ENCODE measurements at places on chromosomes 4 and X.

DNA sequence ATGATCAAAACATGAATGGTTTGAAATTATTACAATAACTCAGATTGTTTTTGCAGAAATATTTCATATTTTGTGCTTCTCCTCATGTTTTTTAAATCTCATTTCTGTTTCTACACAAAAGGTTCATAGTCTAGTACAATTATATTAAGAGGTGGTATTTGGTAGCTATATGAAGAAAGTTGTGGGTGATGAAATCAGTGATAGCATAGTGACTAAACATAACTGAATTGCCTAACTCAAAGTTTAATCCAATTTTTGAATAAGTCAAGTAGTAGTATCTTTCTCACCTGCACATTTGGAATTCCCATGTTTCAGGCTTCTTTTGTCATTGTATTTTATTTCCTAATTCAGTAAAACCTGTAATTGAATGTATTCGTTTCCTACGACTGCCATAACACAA, 648.7 kb downstream of the GRID2 start:
- no peak for DNase-seq

GRCh38 chr4:185566425-185566824, 31.1 kb upstream of the PDLIM3 start:
- DNase-seq, result no peak

- peak; percentile 92 for DNase-seq
Measured at GRCh38 chr4:147772459-147772969, 40.6 kb downstream of the ARHGAP10 start.

GRCh38 chr4:173924561-173924960, 358.9 kb downstream of the FBXO8 start:
- no peak for DNase-seq

- DNase-seq, result no peak
Measured at GRCh38 chrX:12372111-12372510, 233.8 kb downstream of the FRMPD4 start.

DNA sequence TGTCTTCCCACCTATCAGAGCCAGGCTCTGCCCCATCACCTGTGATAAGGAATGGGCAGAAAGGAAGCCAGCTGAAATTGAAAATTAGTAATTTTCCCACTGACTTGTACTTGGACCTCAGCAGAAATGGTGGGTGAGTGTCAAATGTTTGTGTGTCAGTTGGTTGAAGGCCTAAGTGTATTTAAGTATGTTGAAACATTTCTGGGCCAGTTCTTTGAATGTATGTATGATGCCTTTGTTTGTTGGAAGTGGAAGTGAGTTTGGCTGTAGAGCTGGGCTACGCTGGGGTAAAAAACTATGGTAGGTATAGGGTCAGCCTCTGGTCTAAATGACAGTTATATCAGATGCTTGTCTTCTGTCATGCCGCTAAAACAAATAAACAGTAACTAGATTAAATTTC, 27.7 kb downstream of the JADE1 start:
- DNase-seq, result no peak

DNA sequence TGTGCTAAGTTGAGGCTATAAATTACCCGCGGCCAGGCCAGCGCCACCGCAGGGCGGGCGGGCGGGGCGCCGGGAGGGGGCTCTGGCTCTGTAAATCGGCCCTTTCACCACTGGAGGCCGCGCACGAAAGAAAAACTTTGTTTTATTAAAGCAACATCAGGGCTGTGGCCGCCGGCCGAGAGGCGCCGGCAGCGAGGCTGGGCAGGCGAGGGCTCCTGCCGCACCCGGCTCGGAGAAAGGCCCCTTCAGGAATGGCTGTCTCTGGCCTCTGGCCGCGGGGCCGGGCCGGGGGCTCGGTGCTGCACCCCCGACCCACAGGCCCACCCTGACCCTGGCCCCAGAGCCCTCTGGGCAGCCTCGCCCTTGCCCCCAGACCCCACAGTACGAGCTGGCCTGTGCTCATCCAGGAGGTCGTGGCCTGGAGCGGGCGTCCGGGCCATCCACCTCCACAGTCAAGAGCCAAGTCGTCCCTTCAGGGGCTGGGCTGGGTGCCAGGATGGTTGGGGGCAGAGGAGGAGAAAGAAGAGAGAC, 29.5 kb upstream of the FGFR3 start:
- DNase-seq, result no peak

GRCh38 chr4:171759274-171759673, 53.9 kb upstream of the GALNTL6 start:
- DNase-seq, result no peak

- no peak for DNase-seq
Measured at GRCh38 chr4:160514126-160514525, 1411.2 kb downstream of the RAPGEF2 start.

GRCh38 chr4:38647101-38647819, 16.7 kb upstream of the KLF3 start:
- no peak for DNase-seq

DNA sequence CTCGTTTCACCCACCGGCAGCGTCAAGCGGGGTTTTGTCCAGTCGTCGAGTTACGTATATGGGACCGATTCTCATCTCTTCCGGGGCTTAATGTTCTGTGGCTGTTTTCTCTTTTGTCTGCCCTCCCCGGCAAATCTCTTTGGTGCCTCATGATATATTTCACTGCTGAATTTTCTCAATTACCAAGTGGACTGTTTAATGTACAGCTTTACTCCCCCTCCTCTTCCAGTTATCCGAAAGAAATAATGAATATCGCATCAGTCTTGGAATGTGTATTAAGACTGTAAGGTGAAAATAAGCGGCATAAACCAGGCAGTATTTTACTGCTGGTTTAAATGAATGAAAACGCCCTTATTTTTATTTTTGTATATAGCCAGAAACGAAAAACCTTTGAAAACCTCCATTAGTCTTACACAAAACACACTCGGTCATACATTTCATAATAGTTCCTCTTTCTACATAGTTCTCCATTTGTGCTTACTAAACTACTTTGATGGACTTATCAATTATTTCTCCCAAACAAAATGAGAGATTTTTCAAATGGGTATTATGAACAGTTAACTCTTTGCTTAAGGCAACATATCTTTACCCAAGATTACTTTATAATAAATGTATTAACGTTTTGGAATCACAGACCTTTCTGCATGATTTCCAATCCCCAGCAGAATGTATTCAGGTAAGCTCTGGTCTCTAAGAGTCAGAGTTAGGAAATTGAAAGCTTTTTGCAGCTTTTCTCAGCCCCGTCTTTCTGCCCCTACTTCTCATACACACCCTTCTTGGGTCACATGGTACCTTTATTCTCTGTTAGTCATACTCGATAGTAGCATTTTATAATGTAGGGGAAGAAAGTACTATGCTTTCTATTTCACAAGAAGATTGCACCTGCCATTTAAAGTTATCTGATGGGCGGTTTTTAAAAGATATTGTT, 979 bp downstream of the RP2 start:
- no peak for DNase-seq

DNA sequence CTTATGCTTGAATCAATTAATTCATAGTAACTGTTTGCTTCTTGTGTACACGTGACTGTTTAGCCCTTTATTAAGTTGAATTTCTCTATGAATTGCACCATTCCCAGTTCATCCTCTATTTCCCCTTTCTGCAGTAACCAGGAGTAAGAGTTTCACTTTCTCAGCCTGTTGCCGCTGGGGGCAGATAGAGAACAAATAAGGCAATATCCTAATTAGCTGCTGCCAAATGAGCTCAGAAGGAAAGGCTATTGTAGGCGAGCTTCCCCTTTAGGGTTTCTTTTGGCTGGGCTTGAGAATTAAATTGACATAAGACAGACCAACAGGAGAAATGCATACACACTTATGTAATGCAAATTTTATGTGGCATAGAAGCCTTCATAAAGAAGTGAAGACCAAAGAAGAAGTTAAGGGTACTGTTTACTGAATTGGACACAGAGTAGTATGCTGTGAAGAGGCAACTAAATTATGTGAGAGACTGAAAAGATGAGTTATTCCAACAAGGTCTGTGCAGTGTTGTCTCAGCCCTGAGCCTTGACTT, 1594.7 kb downstream of the TECRL start:
- DNase-seq, result no peak

DNA sequence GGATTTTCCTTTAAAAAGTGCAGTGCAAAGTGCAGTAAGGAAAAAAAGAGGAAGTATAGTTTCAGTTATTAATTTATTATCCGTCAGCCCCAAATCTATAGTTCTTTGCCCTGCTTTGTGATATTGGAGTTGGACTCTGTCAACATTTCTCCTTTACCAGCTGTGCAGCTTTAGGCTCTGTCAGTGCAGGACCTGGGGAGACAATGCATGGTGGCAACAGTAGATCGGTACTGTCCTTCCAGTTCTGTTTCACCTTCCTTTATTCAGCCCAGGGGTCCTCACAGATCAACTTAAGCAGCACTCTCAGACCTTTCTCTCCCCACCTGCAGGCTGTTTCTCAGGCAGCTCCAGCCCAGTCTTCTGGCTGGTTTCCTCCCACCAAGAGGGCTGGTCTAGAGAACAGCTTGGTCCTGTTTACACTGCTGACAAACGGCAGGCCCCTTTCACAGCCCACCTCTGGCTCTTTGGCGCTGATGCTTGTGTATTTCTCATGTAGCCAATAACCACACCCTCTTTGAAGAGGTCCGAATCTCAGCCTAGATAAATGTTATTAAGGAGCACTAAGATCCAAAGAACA, 71.6 kb downstream of the MCUB start:
- DNase-seq, result no peak

- DNase-seq, result no peak
Measured at GRCh38 chr4:74123065-74123728, 24.2 kb upstream of the CXCL2 start.

GRCh38 chr4:100511896-100512295, 5.9 kb downstream of the EMCN start:
- DNase-seq, result no peak

DNA sequence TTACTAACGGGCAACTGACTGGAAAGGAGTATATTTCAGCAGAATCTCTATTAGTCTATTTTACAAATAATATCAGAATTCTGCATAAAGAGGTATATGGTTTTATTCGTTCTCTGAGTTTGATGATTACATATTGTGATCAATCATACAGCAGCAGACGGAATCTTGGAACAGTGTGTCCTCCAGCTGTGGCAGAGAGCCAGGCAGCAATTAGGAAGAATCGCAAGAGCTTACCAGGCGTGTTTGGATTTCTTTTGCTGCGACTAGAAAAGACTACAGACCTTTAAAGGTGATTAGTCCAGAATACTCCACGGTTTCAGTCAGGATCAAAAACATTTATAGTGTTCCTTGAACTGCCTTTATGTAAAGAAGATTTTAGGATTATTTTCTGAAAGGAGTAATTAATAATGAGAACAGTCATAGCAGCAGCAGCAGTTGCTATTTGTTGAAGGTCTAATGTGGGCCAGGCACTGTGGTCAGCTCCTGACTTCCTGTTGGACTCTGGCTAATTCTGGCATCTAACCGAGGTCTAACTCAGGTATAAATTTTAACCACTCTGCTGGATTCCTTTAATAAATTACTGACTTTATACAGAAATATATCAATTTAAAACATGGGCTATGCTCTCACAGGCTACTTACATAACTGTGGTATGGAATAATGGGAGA, 225.3 kb upstream of the CXorf66 start:
- no peak for DNase-seq

DNA sequence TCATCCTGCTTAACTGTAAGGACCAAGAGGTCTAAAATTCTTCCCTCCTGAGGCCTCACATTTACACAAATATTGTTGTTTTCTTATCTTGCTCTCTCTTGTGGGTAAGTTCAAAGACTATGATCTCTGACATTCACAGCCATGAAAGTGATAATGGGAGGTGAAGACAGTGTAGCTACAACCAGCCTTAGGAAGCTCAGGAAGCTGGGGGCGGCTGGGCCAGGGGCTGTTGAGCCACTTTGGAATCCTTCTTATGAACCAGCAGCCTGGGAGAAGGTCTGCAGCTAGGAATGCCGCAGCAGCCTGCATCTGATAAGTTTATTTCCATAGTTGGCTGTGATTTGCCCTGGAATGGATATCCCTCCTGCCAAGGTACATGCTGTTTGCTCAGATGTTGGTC, 316.2 kb downstream of the STIM2 start:
- no peak for DNase-seq

DNA sequence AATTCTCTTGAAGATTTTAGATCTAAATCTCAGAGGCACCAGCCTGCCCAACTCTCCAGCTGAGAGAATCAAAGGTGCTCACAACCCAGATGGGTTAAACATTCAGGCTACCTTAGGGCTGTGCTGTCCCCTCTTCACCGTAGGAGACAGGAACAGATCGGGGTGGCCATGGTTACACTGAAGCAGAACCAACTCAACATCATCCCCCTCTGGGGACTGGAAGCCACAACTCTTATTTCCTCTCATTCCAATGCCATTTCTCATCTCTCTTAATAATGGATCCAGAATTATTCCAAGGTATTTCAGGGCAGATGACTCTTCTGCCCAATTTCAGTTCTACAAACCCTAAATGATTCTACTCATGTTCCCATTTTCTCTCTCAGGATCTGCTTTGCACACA, 109.7 kb downstream of the NKX6-1 start:
- DNase-seq, result no peak

DNA sequence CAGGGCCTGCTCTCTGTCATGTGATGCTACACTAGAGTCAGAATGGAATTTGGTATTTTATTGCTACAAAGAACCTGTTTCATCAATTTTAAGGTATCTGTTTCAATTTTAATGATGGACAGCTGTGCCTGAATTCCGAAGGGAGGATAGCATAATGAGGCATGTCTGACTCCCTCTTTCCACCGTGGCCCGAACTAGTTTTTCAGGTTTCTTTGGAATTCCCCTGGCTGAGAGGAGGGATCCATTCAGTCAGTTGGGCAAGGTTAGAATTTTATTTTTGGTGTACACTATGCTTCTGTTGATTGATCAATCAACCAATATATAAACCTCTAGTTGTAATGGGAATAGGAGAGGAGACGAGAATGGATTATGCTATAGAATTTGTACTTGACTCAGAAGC, 761.8 kb downstream of the FAM133A start:
- DNase-seq, result no peak

- no peak for DNase-seq
Measured at GRCh38 chrX:99353412-99353811, 1056.7 kb downstream of the PCDH19 start.
